ENCODE measurements at places on chromosomes 3 and 15. TPM values are rescaled to one million over a fixed set of nuclear protein-coding genes. Genes with fewer than 3 reads are reported as not detected.

CPNE4 gene
- not detected for total RNA-seq

PTX3 gene
- 1.2 TPM for total RNA-seq

ACKR2 gene
- total RNA-seq: 0.10 TPM

GPR160 gene
- total RNA-seq: 4.5 TPM

AGBL1 gene
- total RNA-seq: not detected

RTP3 gene
- not detected for total RNA-seq

PP2D1 gene
- total RNA-seq: not detected

SCAPER gene
- total RNA-seq: 33.7 TPM

DNA sequence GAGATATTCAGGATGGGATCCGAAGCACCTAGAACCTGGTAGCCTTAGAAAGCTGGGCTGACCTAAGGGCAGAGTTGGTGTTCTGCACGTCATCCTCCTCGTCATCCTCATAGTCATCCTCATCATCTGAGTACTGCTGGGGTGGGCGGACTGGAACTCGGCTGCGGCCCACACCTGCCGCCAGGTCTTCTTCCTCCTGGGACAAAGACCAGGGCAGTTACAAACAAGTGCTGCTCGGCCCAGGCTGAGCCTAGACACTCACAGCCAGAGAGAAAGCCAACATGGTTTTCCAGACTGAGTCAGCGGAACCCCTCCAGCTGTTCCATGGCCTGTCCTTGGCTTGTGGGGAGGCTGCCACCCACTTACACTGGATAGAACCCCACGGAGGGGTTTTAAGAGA lies 40.5 kb downstream of the SEMA3G start:
- no peak overlapping the region for H3K27ac ChIP-seq
- H3K4me3 ChIP-seq: no peak overlapping the region
- peaks cover 14% of the 10 kb centered on the region for H3K4me1 ChIP-seq
- peaks cover 5% of the 10 kb centered on the region for H3K36me3 ChIP-seq
- DNase-seq: no peak
- H3K27me3 ChIP-seq: no peaks in the 10 kb centered on the region

DNA sequence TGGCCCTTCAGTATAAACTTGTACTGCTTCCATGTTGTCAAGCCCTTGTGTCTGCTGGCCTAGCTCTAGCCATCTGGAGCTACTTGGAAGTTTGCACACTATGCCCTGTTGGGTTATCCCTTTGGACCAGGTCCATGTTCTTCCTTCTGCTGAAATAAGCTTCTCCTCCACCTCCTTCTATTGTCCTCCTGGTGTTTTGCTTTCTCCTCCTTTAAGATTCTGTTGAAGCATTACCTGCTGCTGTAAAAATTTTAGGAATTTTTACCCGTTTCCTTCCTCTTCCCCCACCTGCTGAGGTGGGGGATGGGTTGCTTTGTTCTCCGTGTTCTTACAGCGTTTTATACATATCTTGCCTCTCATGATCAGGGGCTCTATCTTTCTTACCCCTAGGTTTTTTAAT lies 51.7 kb downstream of the SH3GL3 start:
- H3K36me3 ChIP-seq: no peaks in the 10 kb centered on the region

- no peak overlapping the region for H3K27ac ChIP-seq
- H3K27me3 ChIP-seq: no peaks in the 10 kb centered on the region
- no peaks in the 10 kb centered on the region for H3K36me3 ChIP-seq
- peaks cover 14% of the 10 kb centered on the region for H3K4me1 ChIP-seq
Measured at GRCh38 chr15:97961067-97961954, 808 bp downstream of the ARRDC4 start.

DNA sequence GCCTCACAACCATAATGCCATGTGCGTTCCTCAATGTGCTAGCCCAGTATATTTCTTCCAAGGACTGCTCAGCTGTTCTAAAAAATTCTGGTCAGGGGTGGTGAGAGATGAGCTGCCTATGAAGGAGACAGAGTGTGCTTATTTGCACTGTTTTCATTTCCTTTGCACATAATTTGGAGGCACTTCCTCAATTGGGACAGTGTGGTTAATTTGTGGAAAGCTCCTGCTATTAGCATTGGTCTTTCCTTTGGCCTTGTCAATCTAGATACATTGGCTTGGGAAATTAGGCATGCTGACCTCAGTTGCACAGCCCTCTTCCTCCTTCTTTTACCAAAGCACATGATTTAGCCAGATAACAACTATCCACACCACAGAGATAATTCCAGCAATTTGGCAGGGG lies 9.4 kb downstream of the FAM81A start:
- H3K27me3 ChIP-seq: peaks cover 25% of the 10 kb centered on the region
- peaks cover 2% of the 10 kb centered on the region for H3K4me1 ChIP-seq
- no peak overlapping the region for H3K4me3 ChIP-seq
- DNase-seq: no peak
- H3K27ac ChIP-seq: no peak overlapping the region
- H3K36me3 ChIP-seq: no peaks in the 10 kb centered on the region

GRCh38 chr15:92290359-92290992 lies 103.2 kb upstream of the ST8SIA2 start:
- no peak overlapping the region for H3K27ac ChIP-seq
- H3K36me3 ChIP-seq: no peaks in the 10 kb centered on the region
- peaks cover 51% of the 10 kb centered on the region for H3K27me3 ChIP-seq
- H3K4me1 ChIP-seq: no peaks in the 10 kb centered on the region
- no peak for DNase-seq
- H3K4me3 ChIP-seq: no peak overlapping the region

DNA sequence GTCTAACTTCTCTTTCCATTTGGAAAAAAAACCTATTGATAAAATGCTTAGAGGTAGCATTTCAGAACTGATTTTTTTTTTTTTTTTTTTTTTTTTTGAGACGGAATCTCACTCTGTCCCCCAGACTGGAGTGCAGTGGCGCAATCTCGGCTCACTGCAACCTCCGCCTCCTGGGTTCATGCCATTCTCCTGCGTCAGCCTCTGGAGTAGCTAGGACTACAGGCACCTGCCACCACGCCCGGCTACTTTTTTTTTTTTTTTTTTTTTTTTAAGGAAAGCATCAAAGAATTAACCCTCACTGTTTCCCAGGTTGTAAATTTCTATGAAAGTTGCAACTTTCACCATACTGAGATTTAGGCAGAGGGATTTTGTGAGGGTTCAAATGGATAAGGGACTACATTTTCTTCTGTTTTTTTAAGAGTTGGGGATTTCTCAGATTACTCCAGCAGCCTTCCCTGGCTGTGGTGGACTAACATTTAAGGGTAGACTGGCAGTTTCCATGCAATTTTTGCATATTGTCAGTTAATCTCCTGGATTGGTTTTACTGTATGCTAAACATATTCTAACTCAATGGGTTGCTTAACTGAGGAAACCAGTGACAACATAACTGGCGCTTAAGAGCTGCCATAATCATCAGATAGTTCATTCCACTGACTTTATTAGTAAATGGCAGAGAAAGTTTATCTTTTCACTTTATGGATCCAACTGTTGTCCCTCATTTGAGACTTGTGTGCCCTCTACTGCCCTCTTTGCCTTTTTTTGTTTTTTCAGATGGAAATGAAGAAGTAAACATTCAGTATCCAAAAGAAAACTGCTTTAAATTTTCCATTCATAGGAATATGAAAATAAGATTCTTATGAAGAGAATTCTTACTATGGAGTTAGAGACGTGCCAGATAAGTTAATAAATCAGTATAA lies 93.7 kb downstream of the NPTN start:
- H3K27ac ChIP-seq: no peak overlapping the region
- DNase-seq: no peak
- H3K27me3 ChIP-seq: no peaks in the 10 kb centered on the region
- H3K4me1 ChIP-seq: no peaks in the 10 kb centered on the region

DNA sequence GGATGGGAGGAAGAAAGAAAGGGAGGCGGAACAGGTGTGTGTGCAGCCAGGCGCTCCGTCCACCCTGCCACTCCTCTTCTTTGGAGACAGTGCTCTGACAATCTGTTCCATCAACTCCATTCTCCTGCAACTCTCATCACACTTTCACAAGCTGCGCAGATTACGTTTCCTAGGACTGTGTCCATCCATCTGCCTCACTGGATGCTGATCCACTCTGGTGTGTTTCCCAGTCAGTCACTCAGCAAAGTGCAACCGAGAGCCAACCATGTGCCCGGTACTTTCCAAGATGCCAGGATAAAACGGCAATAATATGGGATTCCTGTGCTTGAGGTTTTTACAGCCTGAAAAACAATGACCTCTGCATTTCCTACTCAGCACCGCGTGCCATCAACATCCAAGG lies 59.6 kb downstream of the SLC12A8 start:
- peaks cover 2% of the 10 kb centered on the region for H3K36me3 ChIP-seq
- DNase-seq: no peak
- no peak overlapping the region for H3K27ac ChIP-seq
- H3K4me1 ChIP-seq: peaks cover 9% of the 10 kb centered on the region
- no peak overlapping the region for H3K4me3 ChIP-seq

- H3K27me3 ChIP-seq: no peaks in the 10 kb centered on the region
- peaks cover 2% of the 10 kb centered on the region for H3K36me3 ChIP-seq
- no peak overlapping the region for H3K4me3 ChIP-seq
- H3K27ac ChIP-seq: no peak overlapping the region
- DNase-seq: no peak
Measured at GRCh38 chr3:138846262-138846791, 11.6 kb upstream of the PIK3CB start.

GRCh38 chr3:183817639-183818038 lies 7.7 kb downstream of the MAP6D1 start:
- no peaks in the 10 kb centered on the region for H3K36me3 ChIP-seq
- peaks cover 5% of the 10 kb centered on the region for H3K4me1 ChIP-seq
- peaks cover 4% of the 10 kb centered on the region for H3K27me3 ChIP-seq
- DNase-seq: no peak
- H3K27ac ChIP-seq: peak overlapping the region; percentile 19
- H3K4me3 ChIP-seq: no peak overlapping the region

DNA sequence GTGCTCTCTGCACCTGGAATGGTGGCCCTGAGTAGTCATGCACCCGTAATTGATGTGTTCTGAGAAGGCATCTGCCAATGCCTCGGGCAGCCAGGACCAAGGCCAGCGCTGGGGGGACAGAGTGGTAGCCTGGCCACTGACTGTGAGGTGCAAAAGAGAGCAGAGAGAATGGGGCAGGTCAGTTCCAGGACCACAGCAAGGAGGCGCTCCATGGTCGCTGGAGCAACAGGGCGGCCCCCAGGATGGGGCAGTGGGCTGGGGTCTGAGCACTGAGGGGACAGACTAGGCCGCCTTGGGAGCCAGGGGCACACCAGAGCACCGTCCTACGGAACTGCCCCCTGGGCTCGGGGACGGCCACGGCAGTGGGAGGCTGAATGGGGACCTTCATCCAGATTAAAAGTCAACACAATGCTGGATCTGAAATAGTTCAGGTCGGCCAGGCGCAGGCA lies 48.3 kb upstream of the IQSEC1 start:
- peaks cover 2% of the 10 kb centered on the region for H3K4me1 ChIP-seq
- peaks cover 5% of the 10 kb centered on the region for H3K27me3 ChIP-seq
- H3K27ac ChIP-seq: no peak overlapping the region
- H3K36me3 ChIP-seq: no peaks in the 10 kb centered on the region
- H3K4me3 ChIP-seq: no peak overlapping the region

- peak overlapping the region; percentile 96 for H3K4me3 ChIP-seq
- DNase-seq: no peak
- peak overlapping the region; percentile 99 for H3K27ac ChIP-seq
- peaks cover 11% of the 10 kb centered on the region for H3K36me3 ChIP-seq
- no peaks in the 10 kb centered on the region for H3K27me3 ChIP-seq
Measured at GRCh38 chr3:12839156-12839946, 2.0 kb downstream of the RPL32 start.

DNA sequence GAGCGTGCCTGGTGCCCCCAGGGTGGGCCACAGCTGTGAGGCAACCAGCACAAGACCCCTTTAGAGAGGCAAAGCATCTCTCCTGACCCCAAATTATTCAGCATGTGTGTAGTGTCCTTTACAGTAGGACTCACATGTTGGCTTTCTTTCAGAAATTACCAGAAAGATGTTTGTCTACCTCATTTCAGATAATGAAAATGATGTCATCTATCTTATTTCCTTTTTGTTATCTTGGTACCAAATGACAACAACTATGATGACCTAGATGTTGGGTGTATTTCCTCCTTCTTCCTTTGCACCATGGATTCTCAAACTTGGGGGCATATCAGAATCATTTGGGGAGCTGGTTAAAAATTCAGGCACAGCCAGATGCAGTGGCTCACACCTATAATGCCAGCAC lies 50.5 kb downstream of the DAPK2 start:
- H3K4me3 ChIP-seq: no peak overlapping the region
- DNase-seq: no peak
- H3K27ac ChIP-seq: peak overlapping the region; percentile 41
- H3K36me3 ChIP-seq: no peaks in the 10 kb centered on the region
- peaks cover 27% of the 10 kb centered on the region for H3K4me1 ChIP-seq

GRCh38 chr3:197376020-197376419 lies 77.6 kb upstream of the DLG1 start:
- no peak overlapping the region for H3K27ac ChIP-seq
- no peaks in the 10 kb centered on the region for H3K36me3 ChIP-seq

DNA sequence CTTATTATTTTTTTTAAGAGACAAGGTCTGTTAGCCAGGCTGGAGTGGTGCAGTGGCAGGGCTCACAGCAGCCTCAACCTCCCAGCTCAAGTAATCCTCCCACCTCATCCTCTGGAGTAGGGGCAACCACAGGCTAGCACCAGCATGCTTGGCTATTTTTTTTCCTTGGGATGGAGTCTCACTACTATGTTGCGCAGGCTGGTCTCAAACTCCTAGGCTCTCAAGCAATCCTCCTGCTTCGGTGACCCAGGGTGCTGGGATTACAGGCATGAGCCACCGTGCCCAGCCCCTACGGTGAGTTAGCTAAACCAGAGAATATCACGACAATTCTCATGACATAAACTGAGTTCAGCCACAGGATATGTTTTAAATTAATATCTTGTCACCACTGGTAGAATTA lies 2.0 kb downstream of the DCUN1D1 start:
- no peak overlapping the region for H3K27ac ChIP-seq
- no peak for DNase-seq
- no peaks in the 10 kb centered on the region for H3K27me3 ChIP-seq
- H3K36me3 ChIP-seq: no peaks in the 10 kb centered on the region
- H3K4me1 ChIP-seq: peaks cover 32% of the 10 kb centered on the region

- H3K36me3 ChIP-seq: no peaks in the 10 kb centered on the region
- peaks cover 24% of the 10 kb centered on the region for H3K4me1 ChIP-seq
- peak overlapping the region; percentile 16 for H3K27ac ChIP-seq
- H3K27me3 ChIP-seq: no peaks in the 10 kb centered on the region
- H3K4me3 ChIP-seq: peak overlapping the region; percentile 70
- peak; percentile 66 for DNase-seq
Measured at GRCh38 chr3:49671291-49672288, 2.6 kb upstream of the APEH start.

DNA sequence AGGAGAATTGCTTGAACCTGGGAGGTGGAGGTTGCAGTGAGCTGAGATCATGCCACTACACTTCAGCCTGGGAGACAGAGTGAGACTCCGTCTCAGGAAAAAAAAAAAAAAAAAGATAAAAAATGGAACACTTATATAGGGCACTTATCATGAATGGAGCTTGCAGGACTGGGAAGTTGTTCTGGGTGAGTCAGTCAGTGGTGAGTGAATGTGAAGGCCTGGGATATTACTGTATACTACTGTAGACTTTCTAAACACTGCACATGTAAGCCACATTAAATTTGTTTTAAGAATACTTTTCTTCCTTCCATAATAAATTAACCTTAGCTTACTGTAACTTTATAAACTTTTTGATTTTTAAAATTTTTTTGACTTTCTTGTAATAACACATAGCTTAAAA lies 59.8 kb downstream of the SFMBT1 start:
- no peak overlapping the region for H3K4me3 ChIP-seq
- H3K27me3 ChIP-seq: no peaks in the 10 kb centered on the region
- no peak for DNase-seq
- peaks cover 43% of the 10 kb centered on the region for H3K4me1 ChIP-seq

- H3K27me3 ChIP-seq: no peaks in the 10 kb centered on the region
- H3K4me1 ChIP-seq: no peaks in the 10 kb centered on the region
- no peaks in the 10 kb centered on the region for H3K36me3 ChIP-seq
- no peak overlapping the region for H3K27ac ChIP-seq
- no peak overlapping the region for H3K4me3 ChIP-seq
Measured at GRCh38 chr15:27757052-27757451, 342.1 kb downstream of the OCA2 start.
